ENCODE measurements at places on chromosomes 1 and 21.
A peak's percentile ranks its signal among the peaks of the same experiment; 100 is the strongest.

DNA sequence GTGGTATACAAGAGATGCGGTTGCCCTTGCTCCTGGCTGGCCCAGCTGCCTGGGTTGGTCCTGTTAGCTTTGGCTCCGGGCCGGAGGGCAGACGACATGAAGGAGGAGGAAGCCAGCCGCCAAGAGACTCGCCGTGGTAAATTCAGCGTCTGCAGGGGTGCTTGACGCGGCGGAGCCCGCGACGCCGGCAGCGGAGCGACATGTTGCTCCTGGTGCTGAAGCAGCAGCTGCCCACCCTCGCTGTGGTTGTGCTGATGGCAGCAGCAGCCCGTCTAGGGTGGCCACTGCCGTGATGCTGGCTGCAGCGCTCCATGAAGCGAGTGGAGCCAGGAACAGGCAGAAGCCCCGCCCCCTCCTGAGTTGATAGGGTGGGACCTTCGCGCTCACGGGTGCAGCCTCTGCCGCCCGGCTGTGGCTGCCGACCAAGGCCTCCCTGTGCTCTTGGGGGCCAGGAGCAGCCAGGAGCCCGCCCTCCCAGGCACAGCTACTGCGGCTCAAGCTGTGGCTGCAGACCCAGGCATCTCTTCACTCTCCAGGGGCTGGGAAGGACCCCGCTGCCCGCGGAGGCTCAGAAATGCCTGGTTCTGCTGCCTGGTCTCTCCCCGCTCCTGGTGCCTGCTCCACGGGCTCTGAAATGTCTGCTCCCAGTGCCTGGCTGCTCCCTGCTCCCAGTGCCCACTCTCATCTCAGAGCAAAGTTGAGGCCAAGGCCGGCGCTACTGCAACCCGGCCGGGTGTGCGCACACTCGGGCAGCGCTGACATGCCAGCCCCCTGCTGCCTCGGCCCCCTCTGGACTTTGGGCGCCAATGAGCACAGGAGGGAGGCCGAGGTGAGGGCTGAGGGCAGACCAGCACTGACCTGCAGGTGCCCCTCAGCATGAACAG lies 4.4 kb upstream of the ZNF692 start:
- peak; percentile 29 for DNase-seq

DNA sequence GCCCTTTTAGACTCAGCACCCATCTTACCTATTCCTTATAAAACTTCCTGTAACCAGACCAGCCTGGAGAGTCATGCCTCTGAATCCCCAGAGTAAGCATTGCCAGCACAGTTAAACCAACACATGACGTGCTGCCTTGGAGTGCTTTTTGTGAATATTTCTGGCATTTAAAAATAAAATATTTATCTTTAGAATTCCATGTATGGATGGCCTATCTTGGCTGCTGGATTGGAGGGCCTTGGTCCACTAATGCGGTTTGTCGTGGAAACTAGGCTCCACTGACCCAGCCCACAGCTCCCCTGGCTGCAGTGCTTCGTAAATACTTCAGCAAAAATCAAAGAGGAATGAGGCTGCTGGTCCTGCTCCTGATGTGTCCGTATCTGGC lies 17.5 kb downstream of the MTARC1 start:
- no peak for DNase-seq

DNA sequence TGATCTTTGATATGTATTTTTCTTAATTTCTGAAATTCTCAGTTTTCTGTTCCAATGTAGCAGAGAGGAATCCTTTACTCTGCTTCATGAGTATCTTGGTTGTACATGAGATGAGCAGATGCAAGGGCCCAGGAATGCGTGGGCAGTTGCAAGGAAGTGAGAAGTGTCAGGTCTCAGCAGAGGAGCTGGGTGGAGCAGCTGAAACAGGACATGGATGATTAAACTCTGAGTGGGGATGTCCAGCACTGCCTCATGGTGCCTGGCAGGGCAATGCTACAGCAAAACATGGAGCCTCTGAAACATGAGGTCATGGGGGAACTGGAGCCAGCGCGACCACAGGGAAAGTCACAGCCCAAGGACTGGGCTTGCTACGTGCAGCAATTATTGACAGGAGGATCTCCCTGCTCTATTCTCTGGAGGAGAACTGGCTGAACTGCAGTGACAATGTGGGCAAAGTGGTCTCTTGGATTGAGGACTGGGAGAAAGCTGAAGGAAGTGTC lies 48.4 kb downstream of the COLGALT2 start:
- DNase-seq = no peak

DNA sequence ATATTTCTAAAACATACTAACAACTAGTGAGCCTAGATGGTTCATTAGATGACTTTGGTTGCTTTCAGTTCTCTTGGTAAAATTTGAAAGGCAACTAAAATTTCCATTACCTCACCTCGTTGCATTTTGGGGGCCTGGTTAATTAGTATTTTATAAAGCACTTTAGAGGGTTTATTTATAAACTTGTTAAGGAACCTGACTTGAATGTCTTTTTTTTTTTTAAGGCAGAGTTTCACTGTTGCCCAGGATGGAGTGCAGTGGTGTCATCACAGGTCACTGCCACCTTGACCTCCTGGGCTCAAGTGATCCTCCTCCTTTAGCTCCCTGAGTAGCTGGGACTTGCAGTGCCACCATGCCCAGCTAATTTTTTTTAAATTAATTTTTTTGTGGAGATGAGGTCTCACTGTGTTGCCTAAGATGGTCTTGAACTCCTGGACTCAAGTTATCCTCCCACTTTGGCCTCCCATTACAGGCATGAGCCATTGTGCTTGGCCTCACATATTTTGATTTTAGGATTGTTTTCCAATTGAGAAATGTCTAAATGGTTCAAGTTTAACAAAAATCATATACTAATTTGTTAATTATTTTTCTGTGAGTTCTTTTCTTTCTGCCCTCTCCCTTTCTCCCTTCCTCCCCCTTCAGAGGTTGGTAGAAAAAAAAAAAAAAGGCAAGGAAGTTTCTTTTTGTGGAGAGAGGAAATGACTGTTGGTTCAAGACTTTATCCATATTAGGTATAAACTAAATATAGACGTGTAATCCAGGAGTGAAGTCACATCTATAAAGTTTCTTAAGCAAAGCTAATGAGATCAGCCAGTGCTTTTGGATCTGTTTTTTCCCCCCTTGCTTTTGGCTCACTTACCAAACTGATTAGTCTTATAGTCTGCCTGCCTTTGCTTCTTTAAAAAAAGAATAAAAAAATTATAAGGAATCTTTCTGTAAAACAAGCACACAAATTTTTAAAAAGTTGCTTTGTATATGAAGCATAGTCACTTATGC lies 24.7 kb downstream of the CLIC4 start:
- peak; percentile 72 for DNase-seq

- no peak for DNase-seq
These were observed 36.8 kb upstream of the SCAF4 start for GRCh38 chr21:31768710-31769109.

GRCh38 chr1:228000416-228000815 lies 6.4 kb upstream of the WNT3A start:
- no peak for DNase-seq

- no peak for DNase-seq
These were observed 683.9 kb downstream of the MATN1 start for GRCh38 chr1:30039354-30040080.

- no peak for DNase-seq
These were observed 4.6 kb downstream of the NTRK1 start for GRCh38 chr1:156865258-156865657.

GRCh38 chr1:67401443-67401842 lies 28.8 kb downstream of the SERBP1 start:
- no peak for DNase-seq

DNA sequence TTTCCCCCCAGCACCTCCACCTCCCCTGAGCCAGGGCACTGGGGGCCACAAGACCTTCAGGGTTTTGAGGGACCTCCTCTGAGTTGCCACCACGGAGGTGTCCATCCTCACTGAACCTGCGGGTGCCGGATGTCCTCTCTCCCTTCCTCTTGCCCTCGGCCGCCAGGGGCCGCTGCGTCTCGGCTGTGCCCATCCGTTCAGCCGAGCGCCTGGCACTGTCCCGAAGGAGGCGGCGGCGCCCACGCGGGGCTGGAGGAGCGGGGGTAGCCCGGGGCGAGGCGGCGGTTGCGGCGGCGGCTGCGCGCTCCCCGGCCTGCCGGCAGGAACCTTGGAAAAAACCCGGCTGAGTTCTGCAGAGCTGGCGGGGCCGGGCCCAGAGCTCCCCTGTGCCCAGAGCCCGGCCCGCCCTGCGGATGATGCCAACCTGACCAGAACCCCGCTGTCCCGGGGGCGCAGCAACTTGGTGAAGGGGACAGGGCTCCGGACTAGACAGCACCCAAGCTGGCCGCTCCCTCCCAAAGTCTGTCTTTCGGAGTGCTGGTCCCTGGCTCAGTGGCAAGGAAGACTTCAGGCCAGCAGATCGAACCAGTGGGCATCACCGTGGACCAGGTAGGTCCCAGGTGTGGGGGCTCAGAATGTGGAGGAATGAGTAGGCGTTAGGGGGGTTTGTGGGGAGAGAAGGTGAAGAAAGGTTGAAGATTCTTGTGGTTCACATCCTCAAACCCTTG lies 3.7 kb upstream of the PPM1J start:
- DNase-seq = peak; percentile 34

- DNase-seq = no peak
These were observed 13.3 kb upstream of the RAB42 start for GRCh38 chr1:28578696-28579218.

DNA sequence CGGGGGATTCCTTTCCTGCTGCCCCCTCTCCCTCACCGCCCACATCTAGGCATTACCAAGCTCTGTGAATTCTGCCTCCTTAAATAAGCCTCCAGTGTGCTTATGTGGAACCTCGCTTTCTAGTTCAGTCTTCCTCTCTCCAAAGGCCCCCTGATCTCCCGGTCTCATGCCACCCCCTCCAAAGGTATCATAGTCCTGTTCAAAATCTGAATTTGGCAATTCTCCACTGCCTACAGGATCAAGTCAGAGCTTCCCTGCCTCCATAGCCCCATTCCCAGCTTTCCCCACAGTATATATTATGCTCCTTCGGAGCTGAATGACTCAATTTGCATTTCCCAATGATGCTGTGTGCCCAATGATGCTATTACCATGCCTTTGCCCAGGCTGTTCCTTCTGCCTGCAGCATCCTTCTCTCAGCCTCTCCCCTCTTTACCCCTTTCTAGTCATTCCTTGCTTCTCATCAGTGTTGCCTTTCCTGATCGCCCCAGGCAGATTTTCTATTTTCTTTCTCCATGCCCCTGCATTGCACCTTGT lies 1.7 kb downstream of the AZIN2 start:
- DNase-seq = no peak

- DNase-seq = no peak
These were observed 82.0 kb upstream of the TLR5 start for GRCh38 chr1:223225061-223225460.

DNA sequence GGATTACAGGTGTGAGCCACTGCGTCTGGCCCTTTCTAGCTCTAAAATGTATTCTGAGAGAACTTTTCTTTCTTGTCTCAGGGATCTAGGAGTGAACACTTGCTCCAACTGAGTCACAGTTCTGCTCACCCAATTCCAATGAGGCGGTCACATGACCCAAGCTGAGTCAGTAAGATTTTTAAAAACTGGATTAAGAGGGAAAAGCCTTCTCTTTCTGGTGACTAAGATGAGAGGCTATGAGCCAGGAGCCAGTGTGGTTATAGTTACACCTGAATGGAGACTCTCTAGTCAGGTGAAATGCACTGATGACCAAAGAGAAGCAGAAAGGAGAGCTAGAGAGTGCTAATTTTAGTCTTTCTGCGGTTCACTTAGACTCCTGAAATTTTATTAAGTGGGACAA lies 9.5 kb upstream of the DEPDC1 start:
- DNase-seq = no peak

- DNase-seq = no peak
These were observed 63.7 kb downstream of the NRIP1 start for GRCh38 chr21:15001113-15001512.

GRCh38 chr1:111538343-111539025 lies 35.1 kb upstream of the ADORA3 start:
- DNase-seq = peak; percentile 69

- DNase-seq = no peak
These were observed 9.9 kb upstream of the CFHR4 start for GRCh38 chr1:196877964-196878363.

DNA sequence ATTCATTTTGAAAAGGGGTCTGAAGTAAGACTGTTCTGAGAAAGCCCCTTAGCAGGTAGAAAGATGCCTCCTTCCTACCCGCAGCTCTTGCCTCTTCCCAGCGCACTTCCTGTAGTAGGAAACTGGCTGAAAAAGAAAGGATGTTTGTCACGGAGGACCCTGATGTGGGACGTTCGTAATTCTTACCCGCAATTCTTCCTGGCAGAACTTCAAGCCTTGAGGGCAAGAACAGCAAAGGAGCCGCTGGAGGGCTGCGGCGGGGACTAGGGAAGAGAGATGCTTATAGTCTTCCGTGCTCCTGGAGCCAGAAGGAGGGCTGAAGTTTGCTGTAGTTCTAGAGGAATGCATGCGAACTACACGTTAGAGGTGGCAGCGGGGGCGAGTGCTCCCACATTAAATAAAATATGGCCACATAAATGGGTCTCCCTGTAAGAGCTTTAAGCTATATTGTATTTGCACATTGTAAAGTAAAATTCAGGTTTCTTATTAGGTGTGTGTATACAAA lies 6.3 kb downstream of the C1orf53 start:
- DNase-seq = no peak

GRCh38 chr1:230542054-230542453 lies 100.2 kb upstream of the COG2 start:
- no peak for DNase-seq

GRCh38 chr1:205250699-205251098 lies 23.0 kb downstream of the TMCC2 start:
- no peak for DNase-seq

DNA sequence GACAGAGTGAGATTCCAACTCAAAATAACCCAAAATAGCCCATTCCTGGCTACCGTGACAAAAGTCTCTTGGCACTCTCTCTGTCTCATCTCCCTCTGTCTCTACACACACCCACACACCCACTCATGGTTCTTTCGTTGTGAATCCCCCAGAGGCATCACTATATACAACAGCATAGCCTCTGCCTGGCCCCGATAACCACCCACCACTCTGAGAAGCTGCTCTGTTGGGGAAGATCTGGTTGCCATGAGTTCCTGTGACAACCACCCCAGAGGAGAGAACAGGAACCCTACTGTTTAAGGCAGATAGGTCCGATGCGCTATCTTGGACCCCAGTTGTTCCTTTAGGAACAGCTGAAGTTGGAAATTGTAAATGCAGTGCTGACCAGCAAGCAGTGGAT lies 70.4 kb upstream of the LYST start:
- DNase-seq = no peak

- DNase-seq = peak; percentile 93
These were observed 135.7 kb upstream of the SLC45A1 start for GRCh38 chr1:8182034-8182761.

GRCh38 chr21:41926117-41926806 lies 27.6 kb downstream of the C2CD2 start:
- no peak for DNase-seq

DNA sequence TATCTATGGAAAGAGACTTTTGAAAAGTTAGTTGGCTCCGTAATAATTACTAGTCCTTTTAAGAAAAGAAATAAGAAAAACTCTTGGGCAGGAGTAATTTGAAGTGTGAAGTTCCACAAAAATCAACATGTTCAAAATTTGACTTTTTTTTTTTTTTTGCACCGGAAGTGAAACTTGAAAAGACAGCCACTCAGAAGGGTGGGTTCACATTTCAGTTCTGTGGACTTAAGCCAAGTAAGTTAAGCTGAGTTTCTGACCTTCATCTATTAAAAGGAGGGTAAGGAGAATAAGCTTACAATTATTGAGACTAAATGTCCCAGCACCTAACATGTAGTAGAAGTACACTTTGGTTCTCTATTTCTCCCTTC lies 11.0 kb downstream of the RO60 start:
- DNase-seq = no peak

- no peak for DNase-seq
These were observed 19.7 kb upstream of the ALDH9A1 start for GRCh38 chr1:165717918-165718515.

All from HS-27A (cell line).